ENCODE measurements at places on chromosomes 3 and 15.

- DNase-seq, result no peak
These were observed 48.6 kb downstream of the LPP start for GRCh38 chr3:188202358-188203138.

- no peak for DNase-seq
These were observed 163.3 kb upstream of the MBNL1 start for GRCh38 chr3:152105446-152105845.

DNA sequence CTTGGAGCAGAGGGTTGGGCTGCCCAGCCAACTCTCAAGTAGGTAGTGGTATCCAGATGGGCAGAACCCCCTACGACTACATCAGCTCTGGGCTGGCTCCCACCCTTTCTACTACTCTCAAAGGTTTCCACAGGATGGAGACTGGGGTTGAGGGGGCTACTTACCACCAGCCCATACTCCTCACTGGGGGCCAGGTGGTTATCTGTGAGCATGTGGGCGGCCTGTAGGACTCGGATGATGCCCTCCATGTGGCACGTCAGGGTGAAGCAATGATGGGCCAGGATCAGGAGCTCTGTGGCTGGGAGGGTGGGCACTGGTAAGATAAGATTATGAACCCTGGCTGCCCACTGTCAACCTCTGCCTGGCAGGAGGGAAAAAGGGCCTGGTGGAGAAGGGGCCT is 33.4 kb downstream of the EIF3J start:
- no peak for DNase-seq

GRCh38 chr15:56871867-56872266 is 46.6 kb upstream of the TCF12 start:
- no peak for DNase-seq

GRCh38 chr15:63276342-63277037 is 915 bp upstream of the APH1B start:
- no peak for DNase-seq

GRCh38 chr3:176953106-176954060 is 243.9 kb downstream of the TBL1XR1 start:
- no peak for DNase-seq

- no peak for DNase-seq
These were observed 259.7 kb downstream of the TBL1XR1 start for GRCh38 chr3:176937541-176937940.

DNA sequence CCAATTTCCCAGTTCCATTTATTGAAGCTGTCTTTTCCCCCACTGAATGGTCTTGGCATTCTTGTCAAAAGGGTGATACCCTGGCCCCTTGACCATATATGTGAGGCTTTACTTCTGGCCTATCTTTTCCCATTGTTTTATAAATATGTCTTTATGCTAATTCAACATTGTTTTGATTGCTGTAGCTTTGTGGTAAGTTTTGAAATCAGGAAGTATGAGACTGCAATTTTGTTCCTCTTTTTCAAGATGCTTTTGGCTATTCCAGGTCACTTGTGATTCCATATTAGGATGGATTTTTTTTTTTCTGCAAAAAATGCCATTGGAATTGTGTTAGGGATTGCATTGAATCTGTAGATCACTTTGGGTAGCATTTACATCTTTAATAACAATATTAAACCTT is 141.2 kb upstream of the MANF start:
- DNase-seq, result no peak

DNA sequence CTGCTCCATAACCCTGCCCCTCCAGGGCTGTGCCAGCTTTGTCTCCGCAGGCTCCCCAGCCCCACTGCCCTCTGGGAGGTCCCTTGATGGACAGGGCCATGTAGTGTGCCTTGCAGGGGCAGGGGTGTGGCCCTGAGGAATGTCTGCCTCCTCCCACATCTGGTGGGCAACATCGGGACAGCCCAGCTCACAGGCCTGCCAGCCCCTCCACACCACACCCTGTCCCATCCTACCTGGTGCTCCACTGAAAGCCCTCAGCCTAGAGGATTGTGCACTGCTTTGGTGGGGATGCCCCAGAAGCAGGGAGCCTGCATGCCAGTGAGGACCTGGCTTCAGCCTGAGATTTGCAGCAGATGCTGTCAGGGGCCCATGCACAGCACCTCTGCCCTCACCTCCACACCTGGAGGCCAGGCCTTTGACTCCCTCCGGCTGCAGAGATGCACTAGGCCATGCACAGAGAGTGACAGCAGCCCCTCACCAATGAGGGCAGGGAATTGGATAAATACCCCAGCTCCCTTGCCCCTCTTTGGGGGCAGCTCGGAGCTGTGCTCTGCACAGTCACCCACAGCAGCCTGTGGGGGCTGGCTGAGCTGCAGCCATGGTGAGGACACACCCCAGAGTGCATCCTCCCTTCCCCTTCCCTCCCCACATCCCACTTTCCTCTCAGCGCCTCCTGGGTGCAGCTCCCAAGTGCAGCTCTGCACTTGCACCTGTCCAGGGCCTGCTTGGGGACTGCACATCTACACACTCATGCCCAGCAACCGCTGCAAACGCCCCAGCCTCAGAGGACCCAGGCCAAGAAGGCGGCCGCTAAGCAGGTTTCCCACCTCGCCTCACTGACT is 2.7 kb downstream of the C3orf22 start:
- DNase-seq, result no peak

GRCh38 chr15:48569591-48570302 is 75.8 kb downstream of the FBN1 start:
- DNase-seq, result no peak

GRCh38 chr3:108312656-108313055 is 16.3 kb downstream of the HHLA2 start:
- DNase-seq, result no peak

GRCh38 chr3:61938878-61939549 is 377.6 kb downstream of the PTPRG start:
- no peak for DNase-seq

DNA sequence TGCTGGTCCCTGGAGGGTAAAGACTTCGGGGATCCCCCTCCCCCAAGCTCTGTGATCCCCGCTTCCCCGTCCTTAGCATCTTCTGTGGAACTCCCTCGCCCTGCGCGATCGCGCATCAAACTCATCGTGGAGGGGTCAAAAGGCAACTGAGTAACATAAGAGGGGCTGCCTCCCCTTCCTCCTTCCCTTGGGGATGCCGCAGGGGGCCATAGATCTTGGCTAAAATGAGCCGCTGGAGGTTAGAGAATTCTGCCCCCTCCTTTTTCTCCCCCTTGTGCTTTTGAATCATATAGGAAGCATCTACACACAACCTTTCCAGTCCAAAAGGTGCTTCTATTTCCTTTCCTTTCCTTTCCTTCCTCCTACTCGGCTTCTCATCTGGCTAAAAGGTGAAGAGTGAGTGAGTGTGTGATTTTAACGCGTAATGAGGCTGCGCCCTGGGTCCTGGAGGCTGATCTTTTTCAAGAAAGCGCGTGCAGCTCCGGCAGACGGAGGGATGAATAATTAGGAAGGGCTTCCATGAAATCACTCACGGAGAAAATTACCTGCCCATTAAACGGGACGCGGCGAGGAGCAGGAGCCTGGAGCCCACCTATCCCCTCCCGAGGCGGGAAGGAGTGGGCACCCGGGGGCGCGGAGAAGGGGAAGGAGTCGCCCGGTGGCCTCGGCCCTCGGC is 831 bp upstream of the ROBO2 start:
- no peak for DNase-seq

GRCh38 chr15:58690703-58691102 is 58.8 kb downstream of the ADAM10 start:
- DNase-seq, result no peak

DNA sequence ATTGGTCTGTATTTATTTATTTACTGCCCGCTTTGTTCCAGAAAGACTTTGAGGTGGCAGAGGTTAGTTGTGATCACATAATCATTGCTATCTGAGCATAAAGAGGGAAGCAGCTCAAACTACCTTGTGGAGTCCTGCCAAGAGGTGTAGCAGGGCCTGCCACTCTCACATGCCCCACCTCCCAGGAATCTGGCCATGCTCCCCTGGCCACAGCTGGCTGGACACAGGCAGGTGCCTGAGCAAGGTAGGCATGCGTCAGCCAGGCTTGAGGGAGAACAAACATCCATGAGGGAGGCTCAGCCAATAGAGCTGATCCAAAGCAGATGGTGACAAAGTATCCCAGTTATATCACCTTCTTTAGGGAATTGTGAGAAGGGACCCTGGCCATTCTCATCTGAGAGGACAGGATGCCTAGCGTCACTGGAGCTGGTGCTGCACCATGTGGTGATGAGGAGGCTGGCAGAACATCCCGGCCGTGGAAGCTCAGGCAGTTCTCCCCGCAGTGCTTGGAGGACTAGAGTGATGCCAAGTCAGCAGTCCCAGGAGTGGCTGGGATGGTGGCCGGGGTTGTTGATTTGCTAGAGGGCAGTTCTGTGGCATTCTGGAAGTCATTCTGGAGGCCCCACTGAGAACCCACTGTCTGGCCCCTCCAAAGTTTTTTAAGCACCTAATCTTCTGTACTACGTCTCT is 6.8 kb upstream of the POLG start:
- DNase-seq, result no peak

DNA sequence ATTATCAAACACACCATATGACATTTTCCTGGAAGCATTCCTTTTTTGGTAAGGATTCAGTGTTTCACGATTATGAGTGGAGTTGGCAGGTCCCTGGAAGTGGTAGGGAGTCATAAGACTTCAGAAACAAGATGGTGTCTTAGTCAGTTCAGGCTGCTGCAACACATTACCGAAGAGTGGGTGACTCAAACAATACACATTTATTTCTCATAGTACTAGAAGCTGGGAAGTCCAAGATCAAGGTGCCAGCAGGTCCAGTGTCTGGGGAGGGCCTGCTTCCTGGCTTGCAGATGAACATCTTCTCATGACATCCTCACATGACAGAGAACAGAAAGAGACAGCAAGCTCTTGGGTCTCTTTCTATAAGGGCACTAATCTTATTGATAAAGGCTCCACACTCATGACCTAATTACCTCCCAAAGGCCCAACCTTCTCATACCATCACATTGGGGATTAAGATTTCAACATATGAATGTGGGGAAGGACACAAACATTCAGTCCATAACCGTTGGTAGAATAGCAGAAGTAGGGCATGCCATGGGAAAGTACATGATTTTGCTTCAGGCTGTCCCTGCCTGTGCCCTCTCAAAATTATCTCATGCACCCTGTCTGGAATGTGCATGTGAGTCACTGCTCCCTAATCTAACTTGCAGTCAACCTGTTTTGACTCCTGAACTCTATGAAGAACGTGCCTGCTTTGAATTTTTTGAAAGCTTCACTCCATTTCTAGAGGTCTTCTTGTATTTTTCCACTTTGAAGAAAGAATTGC is 72.5 kb downstream of the GTPBP8 start:
- DNase-seq, result no peak

DNA sequence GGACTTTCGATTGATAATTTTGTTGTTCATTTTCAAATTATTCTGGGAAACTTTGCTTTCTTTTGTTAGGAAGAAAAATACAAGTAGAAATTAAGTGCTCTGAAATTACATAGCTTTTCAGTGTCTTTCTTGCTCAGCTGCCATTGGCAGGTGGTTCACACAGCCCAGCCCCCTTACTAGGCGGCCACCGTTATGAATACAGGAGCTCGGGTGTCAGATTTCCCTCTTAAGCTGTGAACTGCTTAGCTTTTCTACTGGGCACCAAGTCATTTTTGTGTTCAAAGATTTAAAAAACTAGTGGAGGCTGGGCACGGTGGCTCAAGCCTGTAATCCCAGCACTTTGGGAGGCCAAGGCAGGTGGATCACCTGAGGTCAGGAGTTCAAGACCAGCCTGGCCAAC is 55.2 kb downstream of the HMG20A start:
- DNase-seq, result no peak

GRCh38 chr3:7504886-7505775 is 644.2 kb downstream of the GRM7 start:
- DNase-seq, result no peak
